ENCODE measurements at places on chromosomes 4 and X.

DNA sequence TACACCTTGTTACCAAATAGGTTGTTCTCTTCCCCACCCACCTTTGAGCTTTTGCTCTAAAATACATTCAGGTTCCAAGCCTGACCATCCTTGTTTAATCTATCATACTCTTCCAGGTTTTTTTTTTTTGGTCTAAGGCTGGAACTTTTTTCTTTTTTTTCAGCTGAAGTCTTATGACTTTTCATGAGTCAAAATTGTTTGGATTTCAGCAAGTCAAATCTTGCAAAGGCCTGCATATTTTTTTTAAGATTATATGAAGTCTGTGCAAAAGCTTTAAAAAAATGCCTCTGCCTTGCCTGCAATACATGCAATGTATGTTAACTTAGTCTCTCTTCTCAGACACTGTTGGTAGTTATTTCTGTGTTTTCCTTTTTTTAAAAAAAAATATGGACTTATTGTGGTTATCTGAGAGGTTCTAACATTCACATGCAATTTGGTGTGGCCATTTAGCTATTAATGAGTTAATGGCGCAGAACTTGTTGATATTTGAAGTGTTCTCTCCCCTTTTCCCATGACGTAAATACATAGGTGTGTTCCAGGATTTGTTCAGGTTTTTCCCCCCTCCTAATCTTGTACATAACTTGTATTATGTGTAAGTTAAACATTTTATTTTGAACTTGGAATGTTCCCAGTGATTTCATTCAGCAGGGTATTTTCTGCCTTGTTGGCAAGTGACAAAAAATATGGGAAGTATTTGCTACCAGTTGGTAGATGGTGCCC is 58.7 kb downstream of the CCKAR start:
- no peak for DNase-seq

DNA sequence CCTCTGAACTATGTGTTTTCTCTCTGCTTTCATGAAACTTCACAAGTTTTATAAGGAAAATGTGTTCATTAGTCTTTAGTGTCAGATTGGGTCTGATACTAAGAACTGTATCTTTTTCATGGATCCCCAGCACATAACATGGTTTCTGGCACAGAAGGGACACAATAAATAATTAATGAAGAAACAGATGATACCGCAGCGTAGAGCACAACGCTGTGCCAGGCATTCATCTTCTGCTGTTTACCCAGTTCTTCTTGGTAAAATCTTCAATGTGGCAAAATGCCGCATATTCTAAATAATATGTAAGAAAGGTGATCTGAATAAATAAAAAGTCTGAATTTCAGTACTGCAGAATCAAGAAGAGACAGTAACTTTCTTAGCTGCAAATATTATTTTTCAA is 12.3 kb downstream of the SCARB2 start:
- no peak for DNase-seq

GRCh38 chr4:151676301-151676700 is 84.5 kb downstream of the GATB start:
- no peak for DNase-seq

DNA sequence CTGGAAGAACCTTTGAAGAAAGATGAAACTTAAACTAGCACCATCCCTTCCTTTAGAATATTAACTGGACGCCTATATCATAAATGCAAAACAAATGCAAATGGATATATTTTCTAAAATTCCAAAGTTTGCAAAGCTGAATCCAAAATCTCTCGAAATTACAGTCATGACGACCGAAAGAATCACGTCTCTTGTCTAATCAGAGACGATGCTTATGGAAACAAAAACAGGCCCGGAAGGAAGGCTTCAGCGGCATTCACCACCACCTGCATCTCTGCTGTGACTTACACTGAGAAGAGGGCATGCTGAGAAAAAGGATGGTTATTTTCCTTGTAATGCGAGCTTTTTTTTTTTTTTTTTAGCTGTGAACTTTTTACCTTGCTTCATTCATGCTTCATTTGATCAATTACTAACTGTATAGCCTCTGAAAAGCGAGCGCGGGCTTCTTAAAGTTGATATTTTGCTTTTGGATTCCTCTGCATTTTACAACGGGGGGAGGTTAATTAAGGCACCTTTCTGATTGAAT is 209.3 kb downstream of the SOWAHB start:
- DNase-seq = no peak

DNA sequence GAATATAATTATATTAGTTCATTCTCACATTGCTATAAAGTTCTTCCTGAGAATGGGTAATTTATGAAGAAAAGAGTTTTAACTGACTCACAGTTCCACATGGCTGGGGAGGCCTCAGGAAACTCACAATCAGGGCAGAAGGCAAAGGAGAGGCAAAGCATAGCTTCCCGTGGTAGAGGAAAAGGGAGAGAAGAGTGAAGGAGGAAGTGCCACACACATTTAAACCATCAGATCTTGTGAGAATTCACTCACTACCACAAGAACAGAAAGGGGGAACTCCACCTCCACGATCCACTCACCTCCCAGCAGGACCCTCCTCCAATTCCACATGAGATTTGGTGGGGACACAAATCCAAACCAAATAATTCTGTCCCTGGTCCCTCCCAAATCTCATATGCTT is 773.4 kb upstream of the INTU start:
- no peak for DNase-seq
